ENCODE measurements at places on chromosomes 7 and 10.

DNA sequence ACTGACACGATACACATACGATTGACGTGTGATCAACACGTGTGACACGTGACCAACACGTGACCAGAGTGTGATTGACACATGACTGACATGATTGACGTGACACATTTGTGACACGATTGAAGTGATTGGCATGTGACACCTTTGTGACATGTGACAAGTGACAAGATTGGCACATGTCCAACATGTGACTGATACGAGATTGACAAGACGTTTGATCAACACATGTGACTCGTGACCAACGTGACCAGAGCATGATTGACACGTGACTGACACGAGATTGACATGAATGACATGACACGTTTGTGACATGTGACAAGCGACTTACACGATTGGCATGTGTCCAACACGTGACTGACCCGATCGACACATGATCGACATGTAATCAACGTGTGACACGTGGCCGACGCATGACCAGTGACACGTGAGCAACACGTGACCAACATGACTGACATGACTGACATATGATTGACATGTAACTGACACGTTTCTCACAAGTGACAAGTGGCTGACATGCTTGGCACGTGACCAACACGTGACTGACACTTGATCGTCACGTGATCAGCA lies 22.0 kb downstream of the CRPPA start:
- no peak for DNase-seq

GRCh38 chr10:86217371-86218080 lies 149.1 kb downstream of the GRID1 start:
- DNase-seq: no peak

- no peak for DNase-seq
Measured at GRCh38 chr10:32033171-32033570, 23.1 kb downstream of the KIF5B start.

GRCh38 chr10:47031211-47031900 lies 120.1 kb downstream of the PTPN20 start:
- DNase-seq: no peak

GRCh38 chr10:55203319-55203718 lies 402.3 kb upstream of the PCDH15 start:
- DNase-seq: no peak

Data from fibroblast of skin of left biceps (primary cell).